Hypothalamus (tissue), 51 donors: ENCODE measurements at places on chromosomes 16 and 17.

DNA sequence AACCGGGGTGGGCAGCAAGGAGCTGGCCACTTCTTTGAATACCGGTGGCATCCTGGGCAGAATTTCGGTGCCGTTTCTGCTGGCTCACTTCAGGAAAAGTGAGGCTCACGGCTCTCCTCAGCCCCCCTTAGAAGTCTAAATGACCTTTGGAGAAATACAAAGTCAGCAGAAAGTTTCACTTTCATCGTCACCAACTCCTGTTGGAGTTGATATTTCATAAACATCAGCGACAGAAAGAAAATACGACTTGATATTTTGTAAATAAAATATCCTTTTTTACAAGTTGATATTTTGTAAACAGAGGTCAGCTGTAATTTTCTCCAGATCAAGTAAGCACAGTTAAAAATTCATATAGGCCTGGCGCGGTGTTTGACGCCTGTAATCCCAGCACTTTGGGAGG, 781 bp downstream of the ZNF75A start:
- no peak for DNase-seq

- no peak for DNase-seq
Observed at GRCh38 chr16:71648162-71648561, 22.2 kb downstream of the MARVELD3 start.

GRCh38 chr16:30004424-30004776, 6.4 kb downstream of the DOC2A start:
- DNase-seq = no peak

GRCh38 chr17:17714261-17714866, 33.1 kb downstream of the RAI1 start:
- no peak for DNase-seq

DNA sequence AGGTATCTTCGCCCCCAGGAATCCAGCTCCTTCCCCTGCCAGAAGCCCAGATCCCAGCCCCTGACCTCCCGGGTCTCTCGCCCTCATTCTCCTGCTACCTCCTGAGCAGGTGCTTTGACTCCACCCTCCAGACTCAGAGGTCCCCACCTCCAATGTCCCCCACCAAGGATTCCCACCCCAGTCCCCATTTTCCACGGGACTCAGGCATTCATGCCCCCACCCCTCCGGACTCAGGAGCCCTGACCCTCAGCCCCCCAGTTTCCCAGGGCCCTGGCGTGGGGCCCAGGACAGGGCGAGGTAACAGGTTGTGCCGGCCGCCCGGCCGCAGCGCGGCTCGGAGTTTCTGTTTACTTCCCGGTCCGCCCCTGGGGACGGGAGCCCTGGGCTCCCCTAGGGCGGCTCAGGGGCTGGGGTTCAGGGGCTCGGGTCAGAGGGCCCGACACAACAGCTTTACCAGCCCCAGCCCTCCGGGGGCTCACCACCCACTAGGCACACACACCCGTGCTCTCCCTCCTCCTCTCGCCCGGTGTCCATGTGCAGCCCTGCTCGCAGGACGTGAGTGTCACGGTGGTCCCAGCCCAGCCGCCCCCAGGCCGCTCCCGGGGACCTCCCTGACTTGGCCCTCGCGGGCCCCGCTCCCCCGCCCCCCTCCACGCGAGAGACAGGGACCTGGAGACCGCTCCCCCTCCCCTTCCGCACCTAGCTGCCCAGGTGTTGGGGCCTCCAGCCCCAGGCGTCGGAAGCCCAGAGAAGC, 595 bp downstream of the BICDL2 start:
- no peak for DNase-seq

DNA sequence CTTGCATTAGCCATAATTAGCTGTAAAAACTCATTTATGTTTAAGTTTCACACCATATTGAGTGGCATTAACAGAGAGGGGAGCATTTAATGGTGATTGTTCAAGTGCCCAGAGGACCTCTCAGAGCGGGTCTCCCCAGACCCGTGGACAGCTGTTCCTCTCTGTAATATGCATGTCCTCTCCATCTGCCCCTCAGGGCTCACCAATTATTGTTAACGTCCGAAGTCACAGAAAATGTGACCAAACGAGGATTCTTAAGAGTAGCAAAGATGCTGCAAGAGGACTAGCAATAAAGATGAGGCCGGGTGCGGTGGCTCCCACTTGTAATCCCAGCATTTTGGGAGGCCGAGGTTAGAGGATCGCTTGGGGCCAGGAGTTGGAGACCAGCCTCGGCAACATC, 130.2 kb downstream of the CPPED1 start:
- no peak for DNase-seq

DNA sequence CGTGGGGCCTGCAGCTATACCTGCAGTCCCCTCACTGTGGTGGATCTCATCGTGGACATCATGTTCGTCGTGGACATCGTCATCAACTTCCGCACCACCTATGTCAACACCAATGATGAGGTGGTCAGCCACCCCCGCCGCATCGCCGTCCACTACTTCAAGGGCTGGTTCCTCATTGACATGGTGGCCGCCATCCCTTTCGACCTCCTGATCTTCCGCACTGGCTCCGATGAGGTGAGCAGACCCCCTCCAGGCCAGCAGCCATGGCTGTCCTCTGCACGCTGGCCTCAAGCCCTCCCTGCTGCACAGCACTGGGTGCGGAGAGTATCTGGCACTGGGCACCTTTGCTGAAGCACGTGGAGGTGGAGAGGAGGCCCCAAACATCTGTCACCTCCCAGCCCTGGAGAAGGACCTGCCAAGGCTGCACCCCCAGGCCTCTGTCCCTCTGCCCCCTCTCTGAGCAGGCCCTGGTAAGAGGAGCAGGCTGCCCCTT, 11.0 kb downstream of the KCNH6 start:
- no peak for DNase-seq

- no peak for DNase-seq
Observed at GRCh38 chr16:68263559-68264127, 683 bp upstream of the SLC7A6 start.
